ENCODE measurements at places on chromosomes 4 and X. TPM values are rescaled to one million over a fixed set of nuclear protein-coding genes. Genes with fewer than 3 reads are reported as not detected.

DMP1 gene
- not detected for total RNA-seq

ETDA gene
- not detected for total RNA-seq

ARMCX6 gene
- total RNA-seq = 42.7 TPM

VCX gene
- not detected for total RNA-seq

DNA sequence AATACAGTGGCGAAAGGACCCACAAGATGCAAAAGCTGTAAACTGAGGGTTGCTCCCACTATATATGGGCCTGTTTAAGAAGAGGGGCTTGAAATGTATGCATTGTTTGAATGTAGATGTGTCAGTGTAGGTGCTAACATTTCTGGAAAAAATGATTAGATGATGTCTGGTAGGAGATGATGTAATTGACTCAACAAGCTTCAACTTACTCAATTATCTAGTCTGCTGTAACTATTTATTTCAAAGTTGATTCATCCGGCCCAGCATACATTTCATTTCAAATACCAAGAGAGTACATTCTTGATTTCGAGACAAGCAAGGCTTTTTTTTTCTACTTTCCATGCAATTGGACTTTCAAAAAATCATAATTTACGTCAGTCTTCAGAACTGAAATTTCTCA, 9.3 kb upstream of the ENAM start:
- DNase-seq = no peak

DNA sequence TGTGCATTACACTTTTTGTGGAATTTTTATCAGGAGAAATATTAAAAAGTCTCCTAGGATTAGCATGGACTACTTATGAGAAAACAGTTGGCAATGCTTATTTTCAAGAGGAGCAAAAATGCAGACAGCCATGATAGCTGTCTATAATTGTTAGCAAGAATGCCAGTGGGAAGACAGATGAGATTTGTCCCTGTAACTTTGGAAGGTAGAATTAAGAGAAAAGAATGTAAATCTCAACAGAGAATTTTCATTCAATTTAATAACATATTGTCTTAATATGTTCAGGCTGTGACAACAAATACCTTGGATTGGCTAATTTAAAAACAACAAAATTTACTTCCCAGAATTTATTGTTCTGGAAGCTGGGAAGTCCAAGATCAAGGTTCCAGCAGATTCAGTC, 349.2 kb downstream of the IQCM start:
- no peak for DNase-seq

DNA sequence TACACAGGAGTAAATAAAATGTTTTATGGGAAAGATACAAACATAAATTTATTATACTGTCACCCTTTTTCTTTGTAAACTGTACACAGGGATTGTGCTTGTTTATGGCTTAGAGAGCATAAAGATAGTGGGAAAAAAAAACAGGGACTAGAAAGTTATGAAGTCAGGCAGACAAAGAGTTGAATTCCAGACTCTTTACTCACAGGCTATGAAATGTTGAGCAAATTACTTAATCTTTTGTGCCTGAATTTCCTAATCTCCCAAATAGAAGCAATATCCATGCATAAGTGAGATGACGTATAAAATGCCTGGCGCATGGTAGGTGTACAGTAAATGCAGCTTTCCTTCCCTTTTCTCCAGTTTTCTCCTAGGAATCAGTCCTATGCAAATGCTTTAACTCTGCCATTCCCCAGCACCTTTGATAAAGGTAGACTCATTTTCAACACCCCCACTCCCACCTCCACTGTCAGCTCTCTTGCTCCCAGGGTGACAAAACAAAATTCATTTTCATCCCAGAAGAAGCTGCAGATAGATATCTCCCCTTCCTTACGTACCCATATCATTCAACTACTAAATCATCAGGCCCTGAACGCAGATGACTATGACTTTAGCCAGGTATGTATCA, 44.5 kb upstream of the BTC start:
- DNase-seq = no peak

DNA sequence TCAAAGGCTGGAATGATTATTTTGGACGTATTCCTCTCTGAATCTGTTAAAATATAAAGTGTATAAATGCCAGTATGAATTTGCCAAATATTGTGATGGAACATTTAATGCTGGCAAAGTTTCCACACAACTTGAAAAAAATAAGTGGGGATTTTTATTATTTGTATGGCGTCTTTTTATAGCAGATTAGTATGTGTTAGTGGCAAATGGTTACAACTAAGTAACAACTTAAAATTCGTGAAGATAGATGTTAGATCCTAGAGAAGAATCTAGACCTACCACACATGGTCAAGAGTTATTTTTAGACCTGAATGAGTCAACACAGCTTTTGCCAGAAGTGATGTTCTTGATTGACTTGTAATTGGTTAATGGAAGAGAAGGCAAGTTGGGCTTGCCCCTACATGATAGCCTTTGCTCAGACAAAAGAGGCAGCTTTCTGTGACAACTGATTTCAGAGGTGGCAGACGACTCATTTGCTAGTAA, 4.8 kb downstream of the CPE start:
- DNase-seq = no peak

DNA sequence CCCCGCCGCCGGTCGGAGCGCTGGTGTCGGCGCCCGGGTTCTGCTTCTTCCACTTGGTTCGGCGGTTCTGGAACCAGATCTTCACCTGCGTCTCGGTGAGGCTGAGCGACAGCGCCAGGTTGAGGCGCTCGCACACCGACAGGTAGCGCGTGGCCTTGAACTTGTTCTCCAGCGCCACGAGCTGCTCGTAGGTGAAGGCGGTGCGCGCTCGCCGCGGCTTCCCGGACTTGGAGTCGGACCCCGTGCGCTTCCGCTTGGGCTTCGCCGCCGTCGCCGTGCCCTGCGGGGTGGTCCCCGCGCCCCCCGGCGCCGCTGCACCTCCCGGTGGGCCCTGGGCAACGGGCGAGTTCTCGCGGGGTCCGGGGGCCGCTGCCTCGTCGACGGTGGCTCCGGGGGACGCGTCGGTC, 3.1 kb downstream of the NKX1-1 start:
- DNase-seq = no peak

DNA sequence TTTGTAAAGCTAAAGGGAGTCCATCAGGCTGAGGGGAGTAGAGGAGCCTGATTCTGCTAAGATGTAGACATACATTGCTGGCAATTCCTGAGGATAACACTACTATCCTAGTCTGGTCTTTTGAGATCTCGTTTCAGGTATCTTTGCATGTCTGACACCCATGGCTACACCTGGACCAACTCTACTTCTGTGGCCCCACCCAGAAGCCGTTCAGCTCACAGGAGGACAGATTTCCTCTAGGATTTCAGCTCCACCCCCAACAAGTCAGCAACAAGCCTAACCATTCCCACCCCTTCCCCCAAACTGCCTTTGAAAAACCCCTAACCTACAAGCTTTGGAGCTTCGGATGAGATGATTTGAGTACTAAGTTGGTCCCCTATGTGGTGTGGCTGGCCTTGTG, 848.2 kb downstream of the NLGN4X start:
- no peak for DNase-seq

Measured in SJSA1 (cell line).